ENCODE measurements at places on chromosomes 12 and 14. TPM values are rescaled to one million over a fixed set of nuclear protein-coding genes. Genes with fewer than 3 reads are reported as not detected.

The FAM90A1 gene
- 0.47 TPM for total RNA-seq

The SLC10A1 gene
- total RNA-seq, result not detected

The FGF6 gene
- not detected for total RNA-seq

The SLC25A21 gene
- total RNA-seq, result 0.38 TPM

The TSPAN19 gene
- total RNA-seq, result 6.6 TPM

The RTN1 gene
- 18.2 TPM for total RNA-seq

The WASHC4 gene
- total RNA-seq, result 68.9 TPM

The PLEKHG7 gene
- 1.6 TPM for total RNA-seq

The RD3L gene
- total RNA-seq, result not detected

The LRTM2 gene
- not detected for total RNA-seq

The LRIG3 gene
- 30.5 TPM for total RNA-seq

The PRB2 gene
- total RNA-seq, result not detected

The UNG gene
- 20.5 TPM for total RNA-seq

The TMEM116 gene
- total RNA-seq, result 21.1 TPM

The CLEC4E gene
- total RNA-seq, result 21.5 TPM

The GPR84 gene
- 0.65 TPM for total RNA-seq

The PRIMA1 gene
- 3.0 TPM for total RNA-seq

The GARIN6 gene
- total RNA-seq, result not detected

The FGD6 gene
- total RNA-seq, result 22.9 TPM
